ENCODE measurements at places on chromosomes 6 and 20. TPM values are rescaled to one million over a fixed set of nuclear protein-coding genes. Genes with fewer than 3 reads are reported as not detected.
A peak's percentile ranks its signal among the peaks of the same experiment; 100 is the strongest.

GRCh38 chr20:35151736-35152135 lies 4.6 kb upstream of the EDEM2 start:
- peaks cover 16% of the 10 kb centered on the region for H3K36me3 ChIP-seq
- no peak overlapping the region for H3K27ac ChIP-seq
- no peak overlapping the region for H3K4me3 ChIP-seq
- no peaks in the 10 kb centered on the region for H3K27me3 ChIP-seq

RCAN2 gene
- total RNA-seq = 2.2 TPM

GRCh38 chr6:145151624-145152023 lies 583.7 kb downstream of the EPM2A start:
- H3K36me3 ChIP-seq = no peaks in the 10 kb centered on the region
- no peak overlapping the region for H3K4me3 ChIP-seq
- peaks cover 19% of the 10 kb centered on the region for H3K4me1 ChIP-seq
- no peaks in the 10 kb centered on the region for H3K27me3 ChIP-seq
- no peak overlapping the region for H3K27ac ChIP-seq
- no peak for DNase-seq

DNA sequence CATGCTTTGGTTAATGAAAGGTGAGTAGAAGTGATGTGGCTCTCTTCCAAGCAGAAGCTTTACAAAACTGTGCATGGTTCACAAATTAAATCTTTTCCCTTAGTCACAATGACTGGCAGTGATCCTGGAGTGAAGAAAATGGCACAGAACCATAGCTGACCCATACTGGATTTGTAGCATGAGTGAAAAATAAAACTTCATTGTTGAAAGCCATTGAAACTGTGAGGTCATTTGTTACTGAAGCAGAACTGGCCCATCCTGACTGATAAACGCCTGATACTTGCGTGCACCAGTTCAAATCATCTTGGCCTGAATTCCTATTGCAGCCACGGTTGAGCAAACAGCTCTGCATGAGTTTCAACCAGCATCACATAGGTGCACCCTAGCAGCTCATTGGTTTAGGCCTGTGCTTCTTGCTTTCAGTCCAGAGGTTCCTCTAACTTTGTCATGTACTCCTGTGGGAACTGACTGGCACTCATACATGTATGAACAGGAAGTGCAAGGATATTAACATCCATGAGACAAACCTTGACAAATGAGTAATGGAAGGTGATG lies 40.5 kb downstream of the SAMD5 start:
- no peaks in the 10 kb centered on the region for H3K4me1 ChIP-seq
- no peak overlapping the region for H3K4me3 ChIP-seq
- H3K36me3 ChIP-seq = no peaks in the 10 kb centered on the region
- no peak overlapping the region for H3K27ac ChIP-seq
- no peak for DNase-seq
- no peaks in the 10 kb centered on the region for H3K27me3 ChIP-seq

GRCh38 chr6:106122938-106123656 lies 37.0 kb downstream of the PRDM1 start:
- H3K36me3 ChIP-seq = peaks cover 6% of the 10 kb centered on the region
- H3K4me3 ChIP-seq = no peak overlapping the region
- no peak overlapping the region for H3K27ac ChIP-seq
- H3K4me1 ChIP-seq = peaks cover 20% of the 10 kb centered on the region
- no peak for DNase-seq

GRCh38 chr6:75600768-75601167 lies 912 bp upstream of the SENP6 start:
- DNase-seq = no peak
- peaks cover 26% of the 10 kb centered on the region for H3K36me3 ChIP-seq
- H3K4me1 ChIP-seq = peaks cover 8% of the 10 kb centered on the region
- H3K4me3 ChIP-seq = peak overlapping the region; percentile 81
- no peaks in the 10 kb centered on the region for H3K27me3 ChIP-seq

- no peak for DNase-seq
- no peaks in the 10 kb centered on the region for H3K4me1 ChIP-seq
These were observed 29.5 kb upstream of the ELOVL5 start for GRCh38 chr6:53378208-53378607.

DNA sequence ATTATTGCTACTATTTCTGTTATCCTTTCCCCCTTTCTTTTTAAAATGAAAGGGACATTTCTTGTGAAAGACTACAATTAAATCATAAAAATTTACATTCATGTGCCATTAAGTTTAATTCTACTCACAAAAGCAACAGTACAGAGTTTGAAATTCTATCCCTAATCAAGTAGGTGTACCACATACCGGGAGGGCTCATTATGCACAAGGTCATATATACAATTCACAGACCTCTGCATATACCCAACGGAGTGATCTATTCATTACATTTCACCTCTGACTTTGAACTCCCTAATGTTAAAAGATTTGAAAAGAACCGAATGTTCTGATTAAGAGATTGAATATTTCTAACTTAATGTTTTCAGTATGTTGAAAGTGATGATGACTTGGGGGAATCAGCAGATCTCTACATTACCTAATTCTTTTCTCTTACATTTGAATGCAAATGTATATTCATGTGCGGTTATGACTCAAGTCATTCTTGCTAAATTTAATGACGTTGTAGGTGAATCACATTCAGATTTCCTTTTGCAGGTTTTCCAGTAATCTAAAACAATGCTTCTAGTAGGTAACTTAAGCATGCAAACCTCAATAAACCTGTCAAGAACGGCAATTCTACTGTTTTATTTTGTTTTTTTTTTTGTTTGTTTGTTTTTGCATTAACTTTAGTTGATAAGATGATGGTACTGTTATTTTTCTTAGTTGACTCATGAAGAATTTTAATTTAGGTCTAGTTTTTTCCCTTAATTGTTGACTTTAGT lies 7.3 kb downstream of the EYA4 start:
- peaks cover 37% of the 10 kb centered on the region for H3K4me1 ChIP-seq
- H3K36me3 ChIP-seq = peaks cover 10% of the 10 kb centered on the region
- H3K27ac ChIP-seq = no peak overlapping the region
- no peaks in the 10 kb centered on the region for H3K27me3 ChIP-seq
- no peak overlapping the region for H3K4me3 ChIP-seq

HLA-DQA2 gene
- 2.1 TPM for total RNA-seq

TRAPPC3L gene
- total RNA-seq = not detected

Measured in Calu3 (cell line).